ENCODE measurements at places on chromosomes 2 and 18. TPM values are rescaled to one million over a fixed set of nuclear protein-coding genes. Genes with fewer than 3 reads are reported as not detected.

The DUSP2 gene
- 0.40 TPM for total RNA-seq

The KIF5C gene
- total RNA-seq: 0.24 TPM

The EVX2 gene
- total RNA-seq: not detected

The GAL3ST2 gene
- 0.64 TPM for total RNA-seq

The KIF1A gene
- 2.7 TPM for total RNA-seq

The ANKRD30B gene
- not detected for total RNA-seq

The SULT1C4 gene
- total RNA-seq: 2.1 TPM

The CLEC4F gene
- not detected for total RNA-seq

The SPOPL gene
- 8.4 TPM for total RNA-seq

The CARF gene
- total RNA-seq: 3.6 TPM

The SGPP2 gene
- total RNA-seq: 0.48 TPM

The BMPR2 gene
- total RNA-seq: 30.6 TPM

The TCF7L1 gene
- 1.4 TPM for total RNA-seq

The DPP10 gene
- 2.6 TPM for total RNA-seq

The DCDC2C gene
- not detected for total RNA-seq

The FAM124B gene
- total RNA-seq: 0.26 TPM

The QPCT gene
- 24.2 TPM for total RNA-seq

The ZNF396 gene
- total RNA-seq: 0.78 TPM
